ENCODE measurements at places on chromosomes 2 and 18.

DNA sequence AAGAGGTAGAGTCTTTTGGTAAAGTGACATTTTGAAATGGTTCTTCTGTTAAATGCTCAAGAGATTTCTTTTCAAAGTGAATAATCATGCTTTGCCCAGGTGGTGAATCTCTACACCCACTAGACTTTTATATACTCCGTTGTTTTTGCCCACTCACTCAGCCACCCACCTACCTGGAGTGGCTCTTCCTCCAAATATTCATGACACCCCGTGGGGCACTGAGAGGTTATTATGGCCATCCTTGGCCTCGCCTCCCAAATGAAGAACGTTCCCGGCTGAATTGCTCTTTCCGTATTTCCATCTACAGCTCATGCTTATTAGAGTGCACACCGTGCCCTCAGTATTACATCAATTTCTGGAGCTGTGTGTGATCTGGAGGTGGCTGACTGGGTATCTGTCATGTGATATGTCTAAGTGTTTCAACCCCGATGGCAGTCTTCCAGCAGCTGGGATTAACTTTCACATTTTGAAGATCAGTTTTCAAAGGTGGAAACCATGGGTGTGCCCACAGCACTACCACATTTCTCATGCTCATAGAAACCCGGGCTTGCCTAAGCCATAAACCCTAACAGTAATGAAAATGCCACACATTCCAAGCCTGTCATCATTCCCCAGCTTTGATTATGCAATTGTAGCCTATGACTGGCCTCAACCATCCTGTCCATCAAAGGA, 406.6 kb upstream of the MMADHC start:
- DNase-seq: no peak

GRCh38 chr2:5748946-5749345, 56.8 kb downstream of the SOX11 start:
- DNase-seq: no peak

GRCh38 chr2:30934066-30934465, 126.8 kb upstream of the CAPN13 start:
- DNase-seq: no peak

- DNase-seq: no peak
Observed at GRCh38 chr2:5734859-5735520, 42.8 kb downstream of the SOX11 start.

DNA sequence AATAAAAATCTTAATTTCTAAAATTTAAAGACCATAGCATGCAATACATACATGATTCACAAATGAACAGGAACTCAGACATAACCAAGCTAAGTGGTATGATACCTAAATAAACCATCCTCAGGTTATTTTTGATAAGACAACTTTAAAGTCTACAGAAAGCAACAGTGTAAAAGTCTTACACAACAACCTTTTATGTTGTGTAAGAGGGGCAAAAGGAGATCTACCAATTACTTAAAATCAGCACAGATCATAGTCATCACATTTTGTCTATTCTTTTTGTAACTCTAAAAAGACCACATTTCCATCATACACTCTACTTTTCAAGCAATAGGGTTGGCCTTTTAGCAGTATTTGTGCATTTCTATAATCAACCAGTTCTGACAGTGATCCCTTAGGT, 16.3 kb downstream of the SP3 start:
- DNase-seq: no peak

DNA sequence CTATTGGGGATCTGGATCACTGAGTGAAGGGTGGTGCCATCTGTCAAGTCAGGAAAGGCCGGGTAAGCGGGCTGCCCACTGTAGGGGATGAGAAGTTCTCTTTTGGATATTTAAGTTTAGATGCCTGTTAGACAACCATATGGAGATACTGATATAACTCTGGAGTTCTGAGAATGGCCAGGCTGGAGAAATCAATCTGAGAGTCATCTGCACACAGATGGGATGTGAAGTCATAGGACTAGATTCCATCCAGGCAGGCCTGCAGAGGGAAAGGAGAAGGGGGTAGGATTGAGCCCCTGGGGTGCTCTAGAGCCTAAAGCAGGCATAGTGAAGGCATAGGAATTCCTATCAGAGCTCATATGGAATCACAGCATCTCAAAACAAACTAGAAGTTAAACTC, 30.1 kb downstream of the SPRED2 start:
- DNase-seq: no peak

GRCh38 chr2:143768991-143769390, 639.8 kb downstream of the ARHGAP15 start:
- DNase-seq: no peak

GRCh38 chr2:226461981-226462380, 337.6 kb downstream of the IRS1 start:
- DNase-seq: no peak

GRCh38 chr2:177808984-177809809, 263.4 kb downstream of the PDE11A start:
- DNase-seq: no peak

- no peak for DNase-seq
Observed at GRCh38 chr2:21646345-21646744, 522.6 kb downstream of the TDRD15 start.

DNA sequence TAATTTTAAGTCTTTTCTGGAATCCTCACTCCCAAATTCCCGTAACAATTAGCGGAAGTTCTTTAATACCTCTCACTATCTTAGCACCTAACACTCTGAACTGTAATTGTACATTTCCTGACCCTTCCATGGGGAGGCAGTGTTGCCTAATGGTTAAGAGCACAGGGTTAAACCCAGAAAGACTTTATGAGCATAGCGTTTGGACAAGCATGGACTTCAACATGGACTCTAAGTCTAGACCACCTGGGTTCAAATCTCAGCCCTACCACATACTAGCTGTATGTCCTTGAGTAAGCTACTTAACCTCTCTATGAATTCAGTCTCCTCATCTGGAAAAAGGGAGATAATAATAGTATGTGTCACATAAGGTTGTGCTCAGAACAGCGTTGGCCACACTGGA, 13.0 kb downstream of the ANTXR1 start:
- no peak for DNase-seq

- no peak for DNase-seq
Observed at GRCh38 chr2:202133909-202134265, 60.8 kb downstream of the KIAA2012 start.

DNA sequence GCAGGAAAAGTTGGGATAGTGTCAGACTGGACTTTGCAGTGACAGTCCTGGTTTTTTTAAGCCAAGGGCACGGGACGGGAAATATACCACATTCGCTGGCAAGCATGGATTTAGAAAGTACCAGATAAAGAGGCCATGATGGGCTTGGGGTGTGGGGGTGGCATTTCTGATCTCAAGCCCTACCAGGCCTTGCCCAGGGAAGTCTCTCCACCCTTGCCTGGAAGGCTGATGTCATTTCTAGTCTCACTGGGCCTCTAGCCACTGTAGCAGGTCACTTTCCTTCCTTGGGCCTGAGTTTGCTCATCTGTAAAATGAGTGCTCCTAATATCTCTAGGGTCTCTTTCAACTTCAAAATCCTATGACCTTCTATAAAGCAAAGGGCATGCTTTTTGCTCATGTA, 1.8 kb downstream of the ZBTB7C start:
- no peak for DNase-seq

- DNase-seq: no peak
Observed at GRCh38 chr2:67880291-67880761, 182.5 kb downstream of the C1D start.

DNA sequence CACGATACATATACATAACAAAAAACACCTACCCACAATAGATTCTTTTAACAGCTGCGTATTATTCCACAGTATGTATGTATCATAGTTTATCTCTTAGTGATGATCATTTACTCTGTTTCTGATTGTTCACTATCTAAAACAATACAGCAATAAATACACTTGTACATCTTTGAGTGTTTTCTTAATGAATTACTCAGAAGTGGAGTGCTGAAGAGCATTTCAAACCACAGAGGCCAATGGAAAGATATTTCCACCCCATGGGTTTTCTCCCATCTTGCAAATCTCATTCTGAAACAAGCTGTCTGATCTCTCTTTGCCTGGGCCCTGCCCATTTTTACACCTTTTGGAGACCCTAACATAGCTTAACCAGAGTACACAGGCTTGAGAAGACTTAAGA, 113.8 kb upstream of the KLF7 start:
- no peak for DNase-seq

- no peak for DNase-seq
Observed at GRCh38 chr18:58492891-58493469, 135.9 kb downstream of the ALPK2 start.

DNA sequence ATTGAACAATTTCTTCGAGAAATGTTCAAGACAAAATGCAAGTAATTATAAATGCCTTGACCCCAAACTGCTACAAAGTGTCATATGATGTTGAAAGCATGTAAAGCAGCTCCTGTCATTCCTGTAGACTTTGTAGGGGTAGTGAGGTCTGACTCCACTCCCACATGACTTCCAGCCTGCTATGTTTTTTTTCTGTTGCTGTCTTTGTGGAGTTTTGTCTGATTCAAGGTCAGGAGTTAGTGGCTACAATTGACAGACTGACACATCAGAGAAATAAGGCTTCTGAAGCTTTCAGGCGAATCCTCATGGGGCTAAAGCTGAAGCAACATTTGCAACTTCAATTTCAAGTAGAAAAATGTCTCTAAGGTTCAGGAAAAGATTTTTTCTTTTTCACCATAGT, 63.9 kb upstream of the CCDC195 start:
- DNase-seq: no peak

DNA sequence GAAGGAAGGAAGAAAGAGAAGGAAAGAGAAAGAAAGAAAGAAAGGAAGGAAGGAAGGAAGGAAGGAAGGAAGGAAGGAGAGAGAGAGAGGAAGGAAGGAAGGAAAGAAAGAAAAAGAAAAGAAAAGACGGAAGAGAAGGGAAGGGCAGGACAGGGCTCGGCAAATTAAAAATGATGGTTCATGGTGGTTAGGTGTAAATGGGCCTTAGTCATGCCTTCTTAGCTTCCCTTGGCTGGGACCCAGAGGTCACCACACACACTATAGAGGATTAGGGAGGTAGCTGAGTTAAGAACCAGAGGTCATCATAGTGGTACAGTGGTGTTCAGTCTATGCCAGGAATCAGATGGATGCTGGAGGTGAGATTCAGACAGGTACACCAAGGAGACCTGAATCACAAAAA, 9.3 kb upstream of the ATL2 start:
- no peak for DNase-seq

GRCh38 chr2:121356058-121356640, 71.1 kb upstream of the TFCP2L1 start:
- peak; percentile 4 for DNase-seq

GRCh38 chr18:69992776-69993175, 45.1 kb upstream of the CD226 start:
- DNase-seq: no peak

GRCh38 chr18:70840649-70841048, 551.8 kb downstream of the SOCS6 start:
- no peak for DNase-seq

DNA sequence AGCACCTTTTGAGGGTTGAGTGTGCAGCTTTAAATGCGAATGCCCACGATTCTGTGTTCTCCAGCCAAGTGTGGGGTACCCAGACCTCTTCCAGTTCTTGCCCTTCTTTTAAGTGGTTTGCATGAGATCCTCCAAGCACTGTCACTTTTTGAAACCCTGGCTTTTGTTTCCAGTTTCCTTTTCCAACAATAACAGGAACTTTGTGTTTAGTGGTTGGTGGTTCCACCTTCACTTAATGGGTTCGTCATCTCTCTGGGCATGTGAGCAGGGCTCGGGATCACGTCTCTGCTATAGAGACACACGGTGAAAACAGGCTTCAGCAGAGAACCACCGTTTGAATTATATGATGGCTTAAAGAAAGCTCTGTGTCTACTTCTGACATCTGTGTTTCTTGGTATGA, 197.6 kb downstream of the LDLRAD4 start:
- DNase-seq: no peak

GRCh38 chr2:70069049-70069448, 18.2 kb upstream of the PCBP1 start:
- peak; percentile 64 for DNase-seq

DNA sequence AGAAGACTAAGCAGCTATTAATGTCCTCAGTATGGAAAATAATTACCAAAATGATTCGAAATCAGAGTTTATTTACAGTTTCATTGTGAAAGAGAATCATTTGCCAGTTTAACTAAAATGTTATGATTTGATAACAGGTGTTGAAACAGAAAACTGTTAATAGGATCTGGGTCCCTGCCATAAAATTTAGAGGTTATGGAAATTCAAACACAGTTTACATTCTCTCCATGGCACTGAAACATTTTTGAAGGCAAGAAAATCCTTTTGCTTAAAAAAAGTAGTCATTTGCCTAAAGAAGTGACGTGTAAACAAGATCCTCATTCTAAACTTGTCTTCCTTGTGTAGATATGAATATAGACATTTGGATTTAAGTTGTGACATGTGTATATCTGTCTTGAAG, 743.8 kb downstream of the SLC4A3 start:
- no peak for DNase-seq

GRCh38 chr2:203697190-203697589, 9.2 kb upstream of the CD28 start:
- no peak for DNase-seq

DNA sequence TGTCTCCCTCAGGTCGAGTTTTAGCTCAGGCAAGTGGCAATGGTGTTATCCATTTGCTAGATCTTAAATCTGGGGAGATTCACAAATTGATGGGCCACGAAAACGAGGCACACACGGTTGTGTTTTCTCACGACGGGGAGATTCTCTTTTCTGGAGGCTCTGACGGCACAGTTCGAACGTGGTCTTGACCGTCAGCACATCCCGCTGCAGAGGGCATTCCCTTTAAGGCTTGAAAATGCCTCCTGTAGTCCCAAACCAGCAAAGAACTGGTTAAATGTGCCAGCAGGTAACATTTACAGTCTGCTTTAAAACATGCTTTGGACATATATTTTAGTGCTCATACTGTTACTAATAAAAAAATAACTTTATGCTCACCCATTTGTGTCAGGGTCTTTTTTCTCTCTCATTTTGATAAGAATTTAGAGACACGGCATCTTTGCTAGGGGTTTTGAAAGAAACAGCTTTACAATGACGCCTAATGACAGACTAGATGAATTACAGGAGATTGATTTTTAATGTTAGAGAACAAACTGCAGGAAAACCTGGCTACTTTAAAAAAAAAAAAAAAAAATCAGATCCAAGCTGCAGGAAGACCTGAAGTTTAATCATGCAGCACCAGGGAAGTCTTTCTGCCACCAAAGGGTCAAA, 602 bp upstream of the VWC2L start:
- DNase-seq: no peak

- no peak for DNase-seq
Observed at GRCh38 chr18:34399892-34400291, 175.2 kb upstream of the NOL4 start.

GRCh38 chr2:146669735-146670134, 1175.1 kb upstream of the ACVR2A start:
- DNase-seq: no peak

- no peak for DNase-seq
Observed at GRCh38 chr2:7825591-7826312, 856.1 kb upstream of the ID2 start.

DNA sequence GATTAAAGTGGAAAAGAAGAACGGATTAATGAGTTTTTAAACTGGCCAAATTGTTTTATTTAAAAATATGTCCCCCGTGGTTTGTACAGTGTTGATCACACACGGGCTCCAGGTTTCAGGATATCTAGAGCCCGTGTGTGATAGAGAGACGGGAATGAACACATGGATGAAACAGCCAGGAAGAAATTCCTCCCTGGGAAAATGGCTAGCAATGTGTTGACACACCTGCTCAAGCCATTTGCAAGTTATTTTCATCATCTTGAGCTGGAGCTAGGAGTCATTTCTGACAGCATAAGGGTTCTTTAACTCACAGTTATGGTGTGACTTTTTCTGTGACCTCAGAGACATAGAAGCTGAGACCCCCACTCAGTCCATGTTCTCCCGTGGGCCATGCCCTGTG, 81.6 kb downstream of the LRRFIP1 start:
- DNase-seq: no peak
